ENCODE measurements at places on chromosomes 11 and 22.

DNA sequence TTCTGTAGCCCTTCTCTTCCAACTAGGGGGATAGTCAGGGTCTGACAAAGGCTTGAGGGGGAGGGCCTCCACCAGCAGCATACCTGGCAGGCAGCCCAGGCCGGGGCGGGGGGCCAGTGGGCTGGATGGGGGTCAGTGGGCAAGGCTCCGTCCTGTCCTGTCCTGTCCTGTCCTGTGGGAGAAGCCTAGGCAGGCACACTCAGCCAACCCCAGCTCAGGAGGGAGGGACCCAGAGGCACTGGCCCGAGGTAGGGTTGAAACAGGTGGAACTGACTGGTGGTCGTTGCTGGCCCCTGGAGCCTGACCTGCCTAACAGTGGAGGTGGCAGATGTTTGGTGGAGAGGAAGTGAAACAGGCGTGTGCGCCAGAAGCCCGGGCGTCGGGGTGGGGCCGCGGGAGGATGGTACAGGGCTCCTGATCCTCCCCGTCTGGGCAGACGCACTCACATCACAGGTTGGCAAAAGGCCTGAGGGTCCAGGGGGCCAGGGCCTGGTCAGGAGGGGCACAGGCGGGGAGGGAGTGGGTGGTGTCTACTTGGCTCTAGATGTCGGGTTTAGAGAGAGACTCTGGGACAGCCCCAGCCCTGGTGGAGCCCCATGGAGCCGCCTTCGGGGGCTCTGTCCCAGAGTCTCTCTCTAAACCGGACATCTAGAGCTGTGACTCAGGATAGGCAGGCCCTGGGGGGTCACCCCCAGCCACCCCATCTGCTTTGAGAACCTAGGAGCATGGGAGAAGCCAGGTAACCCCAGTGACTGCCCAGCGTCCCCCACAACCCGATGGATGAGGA, 32.5 kb upstream of the GRAMD4 start:
- no peak for DNase-seq

DNA sequence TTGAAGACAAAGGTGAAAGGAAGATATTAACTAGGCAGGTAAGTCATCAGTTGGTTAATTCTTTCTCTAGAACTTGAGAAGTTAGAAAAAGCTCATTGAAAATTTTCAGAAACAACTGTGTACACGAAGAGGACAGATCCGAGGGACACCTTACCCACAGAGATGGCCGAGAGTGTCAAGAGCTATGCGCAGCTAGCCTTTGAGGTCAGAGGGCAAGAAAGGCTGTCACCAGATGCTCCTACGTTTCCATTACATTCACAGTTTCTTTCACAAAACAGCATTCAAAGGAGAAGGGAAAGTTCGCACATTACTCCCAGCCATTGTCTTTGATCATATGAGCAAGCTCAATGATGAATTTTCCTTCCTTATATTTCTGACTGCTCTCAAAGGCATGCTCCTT, 34.8 kb downstream of the YPEL1 start:
- DNase-seq: no peak

DNA sequence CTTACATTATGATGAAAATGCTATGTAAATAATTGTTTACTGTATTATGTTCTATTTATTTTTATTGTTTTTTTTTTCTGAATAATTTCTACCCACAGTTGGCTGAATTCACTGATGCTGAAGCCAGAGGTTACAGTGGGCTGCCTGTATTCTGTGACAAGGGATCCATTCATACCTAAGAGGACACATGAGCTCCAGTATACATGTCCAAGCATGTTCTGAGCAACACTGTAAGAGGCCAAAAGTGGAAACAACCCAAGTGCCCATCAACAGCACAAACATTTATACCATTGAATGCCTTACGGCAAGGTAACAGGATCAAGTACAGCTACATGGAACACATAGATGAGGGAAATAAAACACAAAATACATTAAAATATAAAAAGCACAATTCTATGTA, 1.4 kb upstream of the SRSF8 start:
- DNase-seq: no peak

GRCh38 chr11:57085611-57086010, 96.1 kb upstream of the LRRC55 start:
- no peak for DNase-seq

DNA sequence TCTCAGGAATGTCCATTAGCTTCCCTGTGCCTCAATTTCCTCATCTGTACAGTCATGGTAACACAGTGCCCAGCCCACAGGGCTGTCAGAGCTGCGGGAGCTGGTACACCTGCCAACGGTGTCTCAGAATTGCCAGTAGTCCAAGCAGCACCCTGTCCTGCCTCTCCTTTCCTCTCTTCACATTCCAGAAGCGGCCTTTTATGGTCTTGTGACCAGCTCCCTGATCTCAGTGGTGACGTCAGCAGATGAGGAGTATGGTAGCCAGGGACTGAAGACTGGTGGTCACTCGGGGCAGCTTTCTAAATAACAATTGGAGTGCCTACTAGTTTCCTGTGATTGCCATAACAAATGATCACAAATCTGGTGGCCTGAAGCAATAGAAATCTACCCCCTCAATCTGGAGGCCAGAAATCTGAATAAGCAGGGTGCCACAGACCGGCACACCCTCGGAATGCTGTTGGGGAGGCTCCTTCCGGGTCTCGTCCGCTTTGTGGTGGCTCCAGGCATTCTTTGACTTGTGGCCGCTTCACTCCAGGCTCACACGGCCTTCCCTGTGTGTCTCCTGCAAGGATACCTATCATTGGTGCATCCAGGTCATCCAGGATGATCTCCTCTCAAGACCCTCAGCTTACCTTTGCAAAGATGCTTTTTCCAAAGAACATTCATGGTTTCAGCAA, 2.1 kb downstream of the FADD start:
- DNase-seq: no peak

GRCh38 chr11:119790476-119790875, 61.5 kb upstream of the NECTIN1 start:
- no peak for DNase-seq

GRCh38 chr22:32309585-32310251, 47.9 kb upstream of the RFPL3 start:
- DNase-seq: no peak

- no peak for DNase-seq
These were observed 271.8 kb upstream of the MTNR1B start for GRCh38 chr11:92697461-92698312.

DNA sequence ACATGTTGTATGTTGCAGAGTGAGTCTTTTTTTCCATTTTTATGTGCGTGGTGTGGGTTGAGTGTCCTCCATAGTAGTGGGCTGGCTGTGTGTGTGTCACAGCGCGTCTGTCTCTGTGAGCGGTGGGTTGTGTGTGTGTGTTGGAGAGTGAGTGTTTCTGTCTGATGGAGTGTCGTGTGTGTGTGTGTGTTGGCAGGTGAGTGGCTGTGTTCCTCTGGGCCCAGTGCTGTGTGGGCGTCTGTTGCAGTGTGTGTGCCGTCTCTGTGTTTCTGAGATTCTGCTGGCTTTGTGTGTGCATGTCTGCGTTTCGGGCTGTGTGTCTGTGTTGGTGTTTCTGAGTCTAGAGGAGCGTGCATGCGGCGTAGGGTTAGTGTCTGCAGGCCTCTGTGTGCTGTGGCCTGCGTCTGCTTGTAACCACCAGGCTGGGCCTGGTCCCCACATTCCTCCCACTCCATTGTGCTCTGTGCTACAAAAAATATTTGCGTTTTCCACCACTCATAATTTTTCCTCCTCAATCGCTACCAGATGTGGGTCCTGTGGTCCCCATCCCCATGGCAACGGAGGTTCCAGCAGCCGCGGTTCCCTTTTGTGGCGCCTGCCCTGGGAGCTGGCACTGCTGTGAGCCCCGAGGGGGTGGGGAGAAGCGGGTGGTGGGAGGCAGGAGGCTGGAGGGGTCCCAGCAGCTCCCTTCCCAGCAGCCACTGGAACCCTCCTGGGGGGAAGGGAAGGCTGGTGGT, 15.2 kb downstream of the SCARF2 start:
- no peak for DNase-seq

DNA sequence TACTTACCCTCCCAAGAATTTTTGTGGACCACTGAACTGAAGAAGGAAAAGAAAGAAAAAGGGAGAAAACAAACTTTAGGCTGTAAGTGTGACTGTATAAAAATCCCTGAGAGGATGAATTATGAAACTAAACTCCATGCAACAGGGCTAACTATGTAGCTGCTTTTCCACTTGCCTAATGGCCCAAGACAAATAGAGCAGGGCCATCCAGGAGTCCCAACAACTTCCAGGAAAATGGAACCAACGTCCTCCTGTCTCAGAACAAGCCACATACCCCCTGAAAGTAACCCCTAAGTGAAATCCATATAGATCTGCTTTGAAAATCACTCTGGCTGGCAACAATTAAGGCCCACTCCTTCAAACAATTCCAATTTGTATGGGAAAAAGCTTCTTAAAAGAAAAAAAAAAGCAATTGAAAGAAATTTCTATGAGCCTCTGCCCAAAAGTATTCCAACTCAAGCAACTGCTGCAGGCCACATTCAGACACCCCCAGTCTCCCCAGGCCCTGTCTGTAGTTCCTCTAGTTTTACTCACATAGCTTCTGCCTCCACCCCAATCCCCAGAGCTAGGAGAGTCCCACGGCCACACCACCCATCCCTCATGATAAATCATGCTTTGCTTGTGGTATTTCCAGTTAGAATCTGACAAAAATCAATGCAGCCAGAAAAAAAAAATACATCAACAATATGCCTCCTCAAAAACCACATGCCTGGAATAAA, 12.7 kb downstream of the RBFOX2 start:
- DNase-seq: no peak

- DNase-seq: no peak
These were observed 10.1 kb upstream of the MRPL23 start for GRCh38 chr11:1936781-1937615.

- no peak for DNase-seq
These were observed 963.6 kb downstream of the BRD1 start for GRCh38 chr22:48863965-48864528.

GRCh38 chr11:27018902-27019529, 21.6 kb upstream of the BBOX1 start:
- DNase-seq: no peak

GRCh38 chr11:129307162-129307561, 68.5 kb upstream of the BARX2 start:
- no peak for DNase-seq

DNA sequence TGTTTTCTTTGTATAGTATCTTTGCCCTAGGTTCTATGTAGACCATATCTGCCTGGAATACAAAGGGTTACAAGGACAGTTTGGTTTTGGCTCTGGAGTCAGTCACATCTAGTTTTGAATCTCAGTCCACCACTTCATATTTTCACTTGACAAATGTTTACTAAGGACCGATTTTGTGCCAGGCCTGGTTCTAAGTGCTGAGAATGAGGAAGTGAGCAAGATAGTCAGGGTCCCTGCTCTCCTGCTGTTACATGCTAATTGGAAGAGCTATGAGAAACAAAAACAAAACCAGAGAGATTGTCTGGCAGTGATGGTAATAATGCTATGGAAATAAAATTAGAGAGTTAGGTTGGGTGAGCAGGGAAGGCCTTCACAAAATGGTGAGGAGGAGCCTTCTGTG, 66.1 kb upstream of the ARHGAP20 start:
- DNase-seq: no peak

DNA sequence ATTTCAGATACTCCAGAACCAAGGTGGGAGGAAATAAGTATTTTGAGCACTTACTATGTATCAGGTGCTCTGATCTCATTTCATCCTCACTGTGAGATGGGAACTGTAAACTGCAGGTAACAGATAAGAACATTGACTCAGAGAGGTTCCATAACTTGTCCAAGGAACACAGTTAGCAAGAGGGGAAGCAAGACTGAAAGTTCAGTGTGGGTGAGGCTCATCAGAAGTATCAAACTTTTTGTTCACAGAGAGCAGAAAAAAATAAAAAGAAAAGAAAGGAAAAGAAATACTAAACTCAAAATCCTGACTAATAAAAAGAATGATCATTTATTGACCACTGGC, 37.1 kb downstream of the RAB30 start:
- DNase-seq: no peak

DNA sequence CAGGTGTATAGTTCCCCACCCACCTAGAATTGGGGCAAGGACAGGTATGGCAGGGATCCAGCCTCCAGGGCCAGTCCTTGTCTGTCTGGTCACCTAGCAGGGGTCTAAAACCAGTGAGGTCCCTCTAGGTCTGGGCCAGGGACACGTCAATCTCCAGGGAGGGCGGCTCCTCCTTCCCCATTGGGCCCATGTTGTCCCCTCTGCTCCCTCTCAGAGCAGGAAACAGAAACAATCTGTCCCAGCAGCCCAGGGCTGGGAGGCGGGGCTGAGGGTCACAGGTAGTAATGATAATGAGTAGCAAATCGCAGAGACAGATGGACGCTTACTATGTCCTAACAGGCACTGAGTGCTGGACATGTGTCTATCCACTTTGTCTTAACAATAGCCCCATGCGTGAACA, 22.8 kb upstream of the SYT7 start:
- DNase-seq: no peak

- DNase-seq: no peak
These were observed 3.6 kb downstream of the NDUFV1 start for GRCh38 chr11:67610302-67610868.

- DNase-seq: no peak
These were observed 82.5 kb upstream of the PICALM start for GRCh38 chr11:86151174-86152005.

DNA sequence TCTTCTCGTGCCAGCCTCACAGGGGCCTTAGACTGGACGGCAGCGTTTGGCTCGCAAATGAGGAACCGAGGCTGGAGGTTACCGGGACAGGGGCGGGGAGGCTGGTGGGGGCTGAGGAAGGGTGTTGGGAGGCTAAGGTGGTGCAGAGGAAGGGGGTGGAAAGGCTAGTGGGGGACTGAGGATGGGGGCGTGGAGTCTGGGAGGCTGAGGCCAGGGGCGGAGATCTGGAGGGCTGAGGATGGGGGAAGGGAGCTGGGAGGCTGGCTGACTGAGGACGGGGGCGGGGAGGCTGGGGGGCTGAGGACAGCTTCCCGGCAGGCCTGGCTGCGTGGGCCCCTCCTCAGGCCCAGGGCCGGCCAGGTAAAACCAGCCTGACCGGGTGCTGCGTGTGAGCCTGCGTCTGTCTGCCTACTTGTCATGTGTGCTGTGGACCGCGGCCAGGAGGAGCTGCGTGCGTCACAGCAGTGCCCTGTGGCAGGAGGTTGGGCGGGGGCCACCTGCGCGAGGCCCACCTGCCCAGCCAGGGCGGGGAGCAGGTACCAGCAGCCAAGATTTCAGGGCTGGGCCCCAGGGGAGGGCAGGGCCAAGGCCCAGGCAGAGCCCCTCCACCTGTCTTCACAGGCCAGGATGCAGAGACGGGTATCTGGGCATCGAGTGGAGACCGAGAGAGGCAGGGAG, 9.4 kb upstream of the PIM3 start:
- DNase-seq: no peak

DNA sequence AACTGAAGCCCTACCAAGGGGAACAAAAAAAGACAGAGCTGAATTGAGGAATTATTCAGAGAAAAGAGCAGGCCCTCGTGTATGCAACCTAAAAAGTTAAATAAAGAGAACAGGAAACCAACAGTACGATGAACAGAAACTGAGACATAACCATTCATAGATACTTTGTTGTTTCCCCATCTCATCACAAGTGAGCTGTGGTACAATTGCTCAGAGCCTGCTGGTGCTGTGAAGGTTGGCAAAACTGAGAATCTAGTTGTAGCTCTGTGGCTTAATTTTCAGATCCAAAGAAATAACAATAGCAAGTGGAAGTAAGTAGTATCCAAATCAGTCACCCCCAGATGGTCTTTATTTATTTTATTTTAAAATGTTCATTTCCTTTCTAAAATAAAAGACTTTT, 37.7 kb upstream of the BLID start:
- DNase-seq: no peak

Measured in activated CD8-positive, alpha-beta memory T cell treated with anti-CD3 and anti-CD28 coated beads for 1 hour (primary cell).